Activated CD4-positive, alpha-beta T cell treated with anti-CD3 and anti-CD28 coated beads, Interleukin-2, amount 10 ng/mL, durations not matched to agents 24 days and 14 days (primary cell): ENCODE measurements at places on chromosomes 4 and X.
A peak's percentile ranks its signal among the peaks of the same experiment; 100 is the strongest.

DNA sequence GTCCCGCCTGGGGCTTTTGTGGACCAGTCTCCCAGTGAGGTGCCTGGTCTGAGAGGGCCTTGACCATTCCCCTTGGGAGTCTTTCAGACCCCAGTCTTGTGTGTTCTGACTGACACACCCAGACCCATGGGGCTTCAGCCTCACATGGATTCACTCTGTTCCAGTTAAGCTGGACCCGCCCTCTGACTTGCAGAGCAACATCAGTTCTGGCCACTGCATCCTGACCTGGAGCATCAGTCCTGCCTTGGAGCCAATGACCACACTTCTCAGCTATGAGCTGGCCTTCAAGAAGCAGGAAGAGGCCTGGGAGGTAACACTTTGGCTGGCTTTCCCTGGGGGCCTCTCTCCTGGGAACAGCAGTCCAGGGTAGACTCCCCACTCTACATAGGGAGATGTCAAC is 6.8 kb downstream of the IL9R start:
- no peak overlapping the region for H3K4me3 ChIP-seq
- peaks cover 39% of the 10 kb centered on the region for H3K4me1 ChIP-seq
- DNase-seq, result no peak
- H3K36me3 ChIP-seq, result peaks cover under 1% of the 10 kb centered on the region
- peak overlapping the region; percentile 59 for H3K27ac ChIP-seq
- no peaks in the 10 kb centered on the region for H3K27me3 ChIP-seq

DNA sequence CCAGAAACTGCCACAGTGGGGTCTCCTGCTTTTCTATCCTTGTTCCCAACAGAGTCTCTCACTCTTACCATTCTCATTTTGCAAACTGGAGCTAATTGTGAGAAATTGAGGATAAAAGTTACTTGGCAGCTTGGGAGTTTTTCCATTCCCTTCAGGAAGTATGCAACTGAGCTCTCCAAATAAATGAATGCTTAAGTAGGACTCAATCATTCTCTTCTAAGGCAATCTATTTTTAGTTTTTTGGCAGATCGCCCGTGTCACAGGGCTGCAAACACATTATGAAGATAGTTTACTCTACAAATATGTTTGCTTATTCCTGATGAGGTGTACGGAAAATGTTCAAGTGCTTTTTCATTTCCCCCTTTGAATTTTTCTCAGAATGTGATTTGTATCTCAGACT is 5.3 kb downstream of the ASB11 start:
- no peaks in the 10 kb centered on the region for H3K27me3 ChIP-seq
- no peak overlapping the region for H3K27ac ChIP-seq
- no peak overlapping the region for H3K4me3 ChIP-seq

DNA sequence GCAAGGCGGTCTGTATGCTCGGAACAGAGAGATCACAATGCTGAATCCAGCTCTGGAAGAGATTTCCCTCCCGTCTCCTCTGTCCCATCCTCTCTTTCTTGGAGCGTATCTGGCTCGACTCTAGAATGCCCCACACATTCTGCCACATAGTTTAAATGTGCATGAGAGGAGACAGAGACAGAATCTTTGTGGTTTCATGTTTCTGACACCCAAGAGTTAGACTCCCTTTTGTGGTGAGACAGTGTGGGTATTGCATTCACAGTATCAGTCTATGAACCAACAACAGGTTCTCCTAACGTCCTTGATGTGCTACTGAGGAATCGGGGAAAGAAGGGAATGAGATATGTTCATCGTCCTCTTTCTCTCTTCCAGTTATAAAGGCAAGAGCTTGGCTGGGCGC is 25.3 kb downstream of the FAM47E start:
- H3K4me1 ChIP-seq, result no peaks in the 10 kb centered on the region
- no peaks in the 10 kb centered on the region for H3K36me3 ChIP-seq
- no peak for DNase-seq
- no peak overlapping the region for H3K4me3 ChIP-seq
- no peak overlapping the region for H3K27ac ChIP-seq
- peaks cover 30% of the 10 kb centered on the region for H3K27me3 ChIP-seq

DNA sequence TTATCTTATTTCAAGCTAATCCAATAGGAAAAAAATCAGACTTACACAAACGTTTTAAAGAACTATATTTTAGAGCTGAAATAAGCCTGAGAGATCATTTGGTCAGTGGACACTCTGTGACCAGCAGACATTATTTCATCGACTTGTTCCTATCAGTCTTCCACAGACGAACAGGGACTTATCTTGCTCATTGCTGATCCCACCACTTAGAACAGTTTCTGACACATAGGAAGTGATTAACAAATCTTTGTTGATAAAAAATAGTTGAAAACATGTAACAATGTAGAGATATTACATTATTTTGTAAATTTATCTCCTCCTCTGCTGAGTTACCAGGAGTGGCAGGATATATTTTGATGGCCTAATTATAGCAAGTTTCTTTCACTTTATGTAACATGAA is 65.8 kb downstream of the TAPT1 start:
- H3K27me3 ChIP-seq, result no peaks in the 10 kb centered on the region
- peaks cover 25% of the 10 kb centered on the region for H3K36me3 ChIP-seq
- DNase-seq, result no peak
- no peak overlapping the region for H3K27ac ChIP-seq
- H3K4me1 ChIP-seq, result peaks cover 2% of the 10 kb centered on the region
